ENCODE measurements at places on chromosomes 5 and 9. TPM values are rescaled to one million over a fixed set of nuclear protein-coding genes. Genes with fewer than 3 reads are reported as not detected.

DNA sequence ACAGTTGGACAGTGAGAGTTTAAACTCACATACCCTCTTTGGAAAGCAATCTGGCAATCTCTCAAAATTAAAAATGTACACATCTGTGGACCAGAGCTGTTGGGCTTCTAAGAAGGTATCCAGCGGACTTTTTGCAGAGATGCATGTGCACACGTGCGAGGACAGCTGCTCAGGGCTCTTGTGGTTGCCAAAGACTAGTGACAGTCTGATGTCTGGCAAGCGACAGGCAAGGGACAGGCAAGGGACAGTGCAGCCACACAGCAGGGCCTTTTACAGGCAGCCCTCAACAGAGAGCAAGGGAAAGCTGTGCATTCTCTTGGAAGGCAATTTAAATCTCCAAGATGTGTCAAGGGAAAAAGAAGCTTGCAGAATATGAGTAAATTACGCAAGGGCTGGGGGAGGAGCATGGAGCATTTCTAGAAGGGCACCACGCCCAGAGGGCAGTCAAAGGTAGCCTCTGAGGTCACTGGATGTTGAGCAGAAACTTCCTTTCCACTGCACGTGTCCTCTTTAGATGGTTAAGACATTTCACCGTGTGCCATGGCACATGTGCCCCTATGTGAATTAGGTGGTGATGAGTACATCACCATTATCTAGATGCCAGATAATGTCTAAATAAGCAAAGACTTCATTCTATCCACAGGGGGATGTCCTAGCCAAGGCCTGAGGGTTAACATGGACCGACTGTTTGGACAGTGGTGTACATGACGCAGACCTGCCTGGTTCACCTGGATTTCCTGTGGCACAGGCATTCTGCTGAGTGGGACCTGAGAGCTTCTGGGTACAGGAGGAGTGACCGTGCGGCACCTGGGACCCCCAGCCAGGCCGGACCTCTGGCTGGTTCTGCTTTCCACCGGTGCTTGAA lies 9.1 kb downstream of the GFPT2 start:
- no peaks in the 10 kb centered on the region for H3K4me1 ChIP-seq
- no peaks in the 10 kb centered on the region for H3K36me3 ChIP-seq
- DNase-seq = no peak
- no peak overlapping the region for H3K27ac ChIP-seq

LARP1 gene
- 225 TPM for total RNA-seq

- no peaks in the 10 kb centered on the region for H3K27me3 ChIP-seq
- H3K36me3 ChIP-seq = peaks cover 5% of the 10 kb centered on the region
- peak overlapping the region; percentile 46 for H3K27ac ChIP-seq
- no peak for DNase-seq
- H3K4me3 ChIP-seq = no peak overlapping the region
- H3K4me1 ChIP-seq = peaks cover 8% of the 10 kb centered on the region
These were observed 99.3 kb downstream of the ANGPTL2 start for GRCh38 chr9:127022913-127023660.

- H3K27me3 ChIP-seq = no peaks in the 10 kb centered on the region
- no peaks in the 10 kb centered on the region for H3K4me1 ChIP-seq
- DNase-seq = no peak
- no peak overlapping the region for H3K27ac ChIP-seq
These were observed 133.6 kb downstream of the PTPRD start for GRCh38 chr9:10479172-10479571.

KLF9 gene
- total RNA-seq = 0.57 TPM

- no peaks in the 10 kb centered on the region for H3K36me3 ChIP-seq
- H3K4me3 ChIP-seq = no peak overlapping the region
- H3K27ac ChIP-seq = no peak overlapping the region
- H3K27me3 ChIP-seq = no peaks in the 10 kb centered on the region
- peaks cover 53% of the 10 kb centered on the region for H3K4me1 ChIP-seq
- no peak for DNase-seq
These were observed 187.6 kb downstream of the CD180 start for GRCh38 chr5:67009028-67009427.

IRX1 gene
- 2.4 TPM for total RNA-seq

- no peaks in the 10 kb centered on the region for H3K36me3 ChIP-seq
- peaks cover 3% of the 10 kb centered on the region for H3K27me3 ChIP-seq
- no peak overlapping the region for H3K27ac ChIP-seq
- H3K4me3 ChIP-seq = no peak overlapping the region
These were observed 719.3 kb downstream of the NR2F1-AS1 start for GRCh38 chr5:92861531-92862285.

- peak overlapping the region; percentile 94 for H3K4me3 ChIP-seq
- no peaks in the 10 kb centered on the region for H3K27me3 ChIP-seq
- no peaks in the 10 kb centered on the region for H3K36me3 ChIP-seq
- peak overlapping the region; percentile 92 for H3K27ac ChIP-seq
- H3K4me1 ChIP-seq = peaks cover 39% of the 10 kb centered on the region
These were observed 530 bp downstream of the RAPGEF1 start for GRCh38 chr9:131739133-131739958.

DNA sequence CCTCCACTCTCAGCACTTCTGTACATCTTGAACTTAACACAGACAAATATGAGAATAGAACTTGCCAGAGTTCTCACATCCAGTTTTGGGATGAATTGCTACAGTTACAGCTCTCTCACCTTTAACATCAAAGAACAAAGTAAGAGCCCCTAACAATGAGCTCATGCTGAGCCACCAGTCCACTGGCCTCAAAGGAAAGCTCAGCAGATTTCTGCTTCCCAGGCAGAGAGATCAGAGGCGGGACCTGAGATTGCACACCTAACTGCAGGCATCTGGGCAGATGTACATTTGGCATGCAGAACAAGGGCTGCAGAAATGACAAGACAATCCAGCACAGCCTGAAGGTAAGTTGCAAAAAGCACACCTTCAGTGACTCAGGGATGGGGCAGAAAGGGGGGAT lies 300.9 kb downstream of the MRPS30 start:
- peaks cover 1% of the 10 kb centered on the region for H3K4me1 ChIP-seq
- no peaks in the 10 kb centered on the region for H3K27me3 ChIP-seq
- no peak overlapping the region for H3K27ac ChIP-seq
- no peaks in the 10 kb centered on the region for H3K36me3 ChIP-seq

GDNF gene
- 0.47 TPM for total RNA-seq

CACNA1B gene
- 2.4 TPM for total RNA-seq

- H3K4me3 ChIP-seq = peak overlapping the region; percentile 78
- H3K27me3 ChIP-seq = peaks cover 83% of the 10 kb centered on the region
- peak; percentile 16 for DNase-seq
- no peaks in the 10 kb centered on the region for H3K36me3 ChIP-seq
These were observed 861 bp downstream of the NTRK2 start for GRCh38 chr9:84670138-84671041.

- no peaks in the 10 kb centered on the region for H3K36me3 ChIP-seq
- H3K4me1 ChIP-seq = no peaks in the 10 kb centered on the region
- no peak for DNase-seq
- H3K27ac ChIP-seq = no peak overlapping the region
- H3K27me3 ChIP-seq = peaks cover 3% of the 10 kb centered on the region
- no peak overlapping the region for H3K4me3 ChIP-seq
These were observed 14.7 kb downstream of the LIX1 start for GRCh38 chr5:97127727-97128126.

AQP7 gene
- total RNA-seq = 4.4 TPM
